ENCODE measurements at places on chromosomes 1 and 21.

DNA sequence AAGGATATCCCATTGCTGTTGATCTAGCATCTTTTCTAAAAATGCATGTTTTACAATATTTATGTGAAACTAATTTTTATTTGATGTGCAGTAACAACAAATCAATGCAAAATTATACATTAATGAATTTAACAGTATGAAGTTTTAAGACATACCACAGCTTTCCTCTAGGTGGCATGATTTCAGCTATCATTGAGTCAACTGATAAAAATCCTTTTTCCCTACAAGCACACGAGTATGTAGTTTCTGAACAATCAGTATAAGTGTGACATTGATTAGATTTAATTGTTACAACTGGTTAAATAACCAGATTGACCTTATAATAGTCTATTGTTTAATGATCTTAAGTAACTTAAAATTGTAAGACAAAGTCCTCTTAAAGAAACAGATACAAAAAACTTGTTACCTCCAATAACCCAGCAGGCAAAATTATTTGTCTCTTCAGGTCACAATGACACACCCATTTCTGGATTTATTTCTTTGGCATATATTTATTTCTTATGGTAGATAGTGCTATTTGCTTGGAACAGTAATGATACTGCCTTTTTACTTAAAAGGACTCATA, 5.8 kb upstream of the TGFB2 start:
- no peaks in the 10 kb centered on the region for H3K36me3 ChIP-seq
- no peaks in the 10 kb centered on the region for H3K4me1 ChIP-seq
- DNase-seq, result no peak
- H3K27me3 ChIP-seq, result no peaks in the 10 kb centered on the region
- no peak overlapping the region for H3K27ac ChIP-seq
- H3K4me3 ChIP-seq, result no peak overlapping the region

DNA sequence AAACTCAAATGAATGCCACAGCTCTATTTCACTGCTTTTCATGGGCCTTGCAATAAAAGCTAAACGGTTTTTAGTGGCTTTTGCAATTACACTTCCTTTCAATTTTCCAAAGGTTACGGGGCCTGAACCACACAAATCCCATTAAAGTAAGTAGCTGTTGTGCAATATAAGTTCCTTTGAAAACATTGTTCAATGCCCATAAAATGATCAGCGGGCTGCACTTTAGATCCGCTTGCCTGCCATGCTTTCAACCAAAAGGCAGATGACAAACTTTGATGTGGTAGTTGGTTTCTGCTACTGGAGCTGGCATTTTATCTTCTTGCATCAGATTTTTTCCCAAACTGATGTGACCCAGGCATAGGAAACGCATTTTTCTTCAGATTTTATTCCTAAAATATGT, 50.2 kb downstream of the PRRX1 start:
- no peak overlapping the region for H3K4me3 ChIP-seq
- no peak overlapping the region for H3K27ac ChIP-seq
- H3K36me3 ChIP-seq, result no peaks in the 10 kb centered on the region
- no peak for DNase-seq
- no peaks in the 10 kb centered on the region for H3K4me1 ChIP-seq

GRCh38 chr1:67013573-67013972, 40.4 kb downstream of the SLC35D1 start:
- no peak overlapping the region for H3K4me3 ChIP-seq
- H3K4me1 ChIP-seq, result no peaks in the 10 kb centered on the region
- peaks cover 36% of the 10 kb centered on the region for H3K36me3 ChIP-seq
- no peak overlapping the region for H3K27ac ChIP-seq
- no peaks in the 10 kb centered on the region for H3K27me3 ChIP-seq

- H3K36me3 ChIP-seq, result no peaks in the 10 kb centered on the region
- H3K4me1 ChIP-seq, result peaks cover 18% of the 10 kb centered on the region
- no peak overlapping the region for H3K4me3 ChIP-seq
- peaks cover 28% of the 10 kb centered on the region for H3K27me3 ChIP-seq
- no peak overlapping the region for H3K27ac ChIP-seq
Observed at GRCh38 chr1:25707280-25708016, 90.9 kb downstream of the MAN1C1 start.

GRCh38 chr1:9503001-9503675, 36.1 kb upstream of the SLC25A33 start:
- no peak overlapping the region for H3K4me3 ChIP-seq
- H3K27ac ChIP-seq, result no peak overlapping the region
- H3K4me1 ChIP-seq, result no peaks in the 10 kb centered on the region

DNA sequence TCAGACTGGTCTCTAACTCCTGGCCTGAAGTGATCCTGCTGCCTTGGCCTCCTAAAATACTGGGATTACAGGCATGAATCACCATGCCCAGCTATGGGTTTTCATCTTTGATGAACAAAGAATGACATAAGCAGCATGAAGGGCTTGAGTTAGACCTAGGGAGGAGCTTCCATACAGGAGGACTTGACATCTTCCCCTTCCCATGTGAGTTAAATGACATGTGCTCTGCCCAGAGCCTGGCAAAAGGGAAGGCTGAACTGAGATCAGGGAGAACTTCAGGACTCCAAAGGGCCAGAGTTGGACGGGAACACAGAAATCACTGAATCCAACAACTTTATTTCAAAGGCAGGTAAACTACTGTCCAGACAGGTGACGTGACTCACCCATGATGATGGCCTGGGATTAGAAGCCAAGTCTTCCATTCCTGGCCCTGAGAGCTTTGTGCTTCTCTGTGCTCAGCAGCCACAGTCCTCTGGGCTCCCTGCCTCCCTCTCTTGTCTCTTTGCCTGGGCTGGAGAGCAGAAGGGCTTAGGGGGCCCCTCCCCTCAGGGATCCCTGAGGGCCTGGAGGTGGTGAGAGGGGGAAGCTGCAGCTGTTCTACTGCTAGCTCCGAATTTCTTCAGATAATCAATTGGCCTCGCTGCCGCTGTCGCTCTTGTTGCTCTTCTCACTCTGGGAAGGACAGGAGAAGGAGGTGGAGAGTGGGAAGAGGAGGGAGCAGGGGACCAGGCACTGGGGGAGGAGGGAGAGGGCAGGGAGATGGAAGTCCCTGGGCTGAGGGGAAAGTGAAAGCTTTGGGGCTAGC, 7.6 kb downstream of the NHLH1 start:
- H3K27me3 ChIP-seq, result peaks cover 4% of the 10 kb centered on the region
- no peak for DNase-seq
- no peak overlapping the region for H3K27ac ChIP-seq
- H3K36me3 ChIP-seq, result no peaks in the 10 kb centered on the region

DNA sequence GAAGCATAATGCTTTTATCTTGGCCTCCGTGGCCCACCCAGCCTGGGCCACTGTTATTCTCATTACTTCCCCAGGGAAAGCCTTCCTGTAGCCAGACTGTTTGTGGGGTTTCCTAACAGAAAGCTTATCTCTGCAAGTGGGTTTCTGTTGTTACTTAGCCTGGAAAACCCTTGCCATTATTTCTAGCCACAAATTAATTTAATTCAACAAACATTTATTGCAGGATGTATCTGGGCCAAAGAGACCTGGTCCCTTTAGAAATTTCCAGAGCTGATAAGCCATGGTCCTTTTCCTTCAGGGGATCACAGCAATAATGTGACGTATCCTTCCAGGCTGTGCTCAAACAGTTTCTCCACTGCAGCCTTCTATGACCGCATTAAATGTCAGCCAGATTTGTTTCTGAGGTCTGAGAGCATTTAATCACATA, 20.9 kb downstream of the TNN start:
- no peak overlapping the region for H3K4me3 ChIP-seq
- H3K36me3 ChIP-seq, result no peaks in the 10 kb centered on the region
- peaks cover 9% of the 10 kb centered on the region for H3K27me3 ChIP-seq

DNA sequence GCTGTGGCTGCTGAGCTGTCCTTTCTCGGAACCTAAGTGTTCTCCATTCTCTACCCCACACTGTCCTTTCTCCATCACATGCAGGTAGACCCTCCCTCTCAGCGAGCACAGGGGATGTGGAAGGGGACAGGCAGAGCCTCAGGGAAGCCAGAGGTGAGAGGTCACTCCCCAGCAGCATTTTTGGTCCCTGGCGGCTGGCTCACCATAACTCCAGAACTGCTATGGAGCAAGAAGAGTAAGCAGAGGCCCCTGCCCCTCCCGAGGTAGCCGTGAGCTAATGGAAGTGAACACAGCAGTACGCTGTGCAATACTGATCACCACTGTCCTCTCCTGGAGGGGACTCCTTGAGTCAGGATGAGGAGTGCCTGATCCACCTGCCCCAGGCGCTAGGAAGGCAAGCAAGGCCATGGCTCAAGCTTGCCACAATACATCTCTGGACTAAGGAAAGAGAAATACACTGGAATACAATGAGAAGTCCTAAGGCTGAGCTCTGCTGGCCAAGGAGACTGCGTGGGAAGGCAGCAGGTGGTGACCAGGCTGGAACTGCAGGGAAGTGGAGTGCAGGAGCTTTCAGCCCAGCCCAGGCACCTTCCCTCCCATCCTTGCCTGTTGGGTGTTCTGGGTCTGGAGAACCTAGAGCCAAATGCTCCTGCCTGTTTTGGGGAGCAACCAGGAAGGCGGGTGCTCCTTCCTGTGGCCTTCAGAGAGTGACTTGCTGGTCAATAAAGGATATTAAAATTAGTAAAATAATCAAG, 96.2 kb downstream of the LAMC2 start:
- no peak overlapping the region for H3K4me3 ChIP-seq
- H3K4me1 ChIP-seq, result 0 out of 2 replicates have a peak, but pooled peaks cover 3% of the 10 kb centered on the region
- no peaks in the 10 kb centered on the region for H3K36me3 ChIP-seq

- no peak for DNase-seq
- peaks cover 19% of the 10 kb centered on the region for H3K4me1 ChIP-seq
- no peak overlapping the region for H3K27ac ChIP-seq
Observed at GRCh38 chr1:23639460-23640095, 52.0 kb upstream of the RPL11 start.

DNA sequence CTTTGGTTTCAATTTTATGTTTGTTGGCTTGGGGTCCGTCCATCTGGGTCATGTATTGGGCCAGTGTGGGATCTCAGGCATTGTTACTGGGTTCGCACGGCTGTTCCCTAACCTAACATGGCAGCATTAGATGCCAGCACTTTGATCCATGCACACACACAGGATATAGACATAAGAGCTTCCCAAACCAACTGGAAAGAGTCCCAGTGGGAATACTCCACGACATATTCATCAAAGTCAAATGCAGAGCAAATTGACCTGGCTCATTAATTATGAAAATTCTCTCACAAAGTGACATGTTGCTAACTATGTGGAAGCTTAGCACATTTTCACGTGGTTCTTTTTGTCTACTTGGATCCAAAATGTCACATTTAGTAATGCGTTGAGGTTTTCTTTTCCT, 130.4 kb downstream of the SETD4 start:
- no peak for DNase-seq
- H3K27ac ChIP-seq, result no peak overlapping the region
- H3K4me3 ChIP-seq, result no peak overlapping the region
- no peaks in the 10 kb centered on the region for H3K36me3 ChIP-seq

- no peaks in the 10 kb centered on the region for H3K36me3 ChIP-seq
- H3K4me3 ChIP-seq, result no peak overlapping the region
- no peak for DNase-seq
- H3K27me3 ChIP-seq, result no peaks in the 10 kb centered on the region
- H3K27ac ChIP-seq, result no peak overlapping the region
- no peaks in the 10 kb centered on the region for H3K4me1 ChIP-seq
Observed at GRCh38 chr1:153404086-153404635, 12.2 kb upstream of the S100A7A start.

DNA sequence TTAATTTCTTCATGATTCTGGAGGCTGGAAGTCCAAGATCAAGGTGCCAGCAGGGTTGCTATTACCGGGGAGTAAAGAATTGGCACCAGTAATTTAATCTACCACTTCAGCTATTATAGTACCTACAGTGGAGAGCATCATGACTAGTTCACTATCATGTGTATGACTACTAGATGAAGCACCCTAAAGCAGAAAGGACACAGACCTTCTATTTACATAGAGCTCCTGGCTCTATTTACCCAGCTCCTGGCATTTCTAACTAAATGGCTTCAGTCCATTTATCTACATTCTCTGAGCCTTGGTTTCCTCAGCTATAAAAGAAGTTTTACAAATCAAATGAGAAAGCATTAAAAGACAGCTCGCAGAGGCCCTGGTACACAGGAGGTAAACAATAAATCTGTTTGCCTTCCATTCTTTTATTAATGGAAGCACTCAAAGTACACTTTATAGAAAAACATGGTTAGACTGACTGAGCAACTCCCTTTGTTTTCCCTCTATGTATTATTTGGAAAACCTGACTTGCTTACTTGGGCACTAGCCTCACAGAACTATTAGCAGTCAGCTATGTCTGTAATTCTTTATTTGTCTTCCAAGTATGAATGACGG, 203.0 kb downstream of the SLC35F3 start:
- no peak for DNase-seq
- H3K36me3 ChIP-seq, result no peaks in the 10 kb centered on the region
- H3K27me3 ChIP-seq, result peaks cover 4% of the 10 kb centered on the region
- H3K27ac ChIP-seq, result no peak overlapping the region
- no peak overlapping the region for H3K4me3 ChIP-seq

GRCh38 chr1:40699787-40700186, 8.3 kb downstream of the NFYC start:
- no peak for DNase-seq
- no peaks in the 10 kb centered on the region for H3K4me1 ChIP-seq
- no peaks in the 10 kb centered on the region for H3K27me3 ChIP-seq
- H3K4me3 ChIP-seq, result no peak overlapping the region
- no peak overlapping the region for H3K27ac ChIP-seq
- peaks cover 7% of the 10 kb centered on the region for H3K36me3 ChIP-seq

DNA sequence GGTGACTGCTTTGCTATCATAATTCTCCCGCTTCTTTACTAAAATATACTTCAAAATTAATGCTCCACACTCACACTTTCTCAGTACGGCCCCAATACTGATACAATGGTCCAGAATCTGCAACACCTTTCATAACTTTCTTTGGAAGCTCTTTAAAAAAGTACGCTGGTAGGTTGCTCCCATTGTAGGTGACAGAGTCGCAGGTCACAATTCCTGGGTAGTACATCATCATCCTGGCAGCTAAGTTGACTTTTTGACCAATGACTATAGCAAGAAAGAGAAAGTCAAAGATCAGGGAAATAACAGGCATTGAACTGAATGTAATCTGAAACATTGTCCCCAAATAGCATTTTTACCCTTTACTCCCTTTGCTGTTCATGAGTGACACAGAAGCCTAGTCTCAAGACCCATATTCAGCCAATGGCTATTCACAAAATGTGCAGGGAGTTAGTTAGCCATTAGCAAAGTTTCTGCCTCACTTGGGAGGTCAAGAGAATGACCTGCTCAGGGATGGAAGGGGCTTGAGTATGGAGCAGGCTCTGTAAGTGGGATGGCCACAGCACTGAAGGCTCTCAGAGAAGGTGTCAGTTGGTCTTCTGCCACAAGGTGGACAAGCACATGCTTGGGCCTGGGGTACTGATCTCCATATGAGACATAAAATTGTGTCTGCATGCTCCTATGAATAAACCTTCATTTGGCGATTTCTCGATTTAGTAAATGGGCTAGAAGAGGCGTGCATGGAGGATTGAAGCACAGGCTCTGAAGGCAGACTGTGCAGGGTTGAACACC, 35.4 kb downstream of the ADCY10 start:
- no peak for DNase-seq
- no peaks in the 10 kb centered on the region for H3K27me3 ChIP-seq
- H3K36me3 ChIP-seq, result no peaks in the 10 kb centered on the region
- H3K27ac ChIP-seq, result no peak overlapping the region
- no peaks in the 10 kb centered on the region for H3K4me1 ChIP-seq

GRCh38 chr1:29960876-29961275, 724.6 kb downstream of the PTPRU start:
- H3K27ac ChIP-seq, result no peak overlapping the region
- H3K36me3 ChIP-seq, result no peaks in the 10 kb centered on the region
- H3K4me3 ChIP-seq, result no peak overlapping the region

GRCh38 chr1:35702508-35702907, 16.2 kb downstream of the C1orf216 start:
- peaks cover 18% of the 10 kb centered on the region for H3K27me3 ChIP-seq
- H3K4me3 ChIP-seq, result no peak overlapping the region
- H3K36me3 ChIP-seq, result no peaks in the 10 kb centered on the region
- no peak overlapping the region for H3K27ac ChIP-seq
- H3K4me1 ChIP-seq, result peaks cover 6% of the 10 kb centered on the region
